HCT116 (cell line): ENCODE measurements at places on chromosomes 7 and 10.
A peak's percentile ranks its signal among the peaks of the same experiment; 100 is the strongest.

- no peaks in the 10 kb centered on the region for H3K27me3 ChIP-seq
- H3K36me3 ChIP-seq, result no peaks in the 10 kb centered on the region
- H3K4me3 ChIP-seq, result no peak overlapping the region
- peaks cover 69% of the 10 kb centered on the region for H3K4me1 ChIP-seq
- H3K27ac ChIP-seq, result no peak overlapping the region
These were observed 14.3 kb downstream of the PTPRE start for GRCh38 chr10:127921075-127921752.

- no peaks in the 10 kb centered on the region for H3K27me3 ChIP-seq
- H3K36me3 ChIP-seq, result no peaks in the 10 kb centered on the region
- no peak overlapping the region for H3K27ac ChIP-seq
- DNase-seq, result no peak
These were observed 92.8 kb downstream of the TMEM130 start for GRCh38 chr7:98777051-98777450.

DNA sequence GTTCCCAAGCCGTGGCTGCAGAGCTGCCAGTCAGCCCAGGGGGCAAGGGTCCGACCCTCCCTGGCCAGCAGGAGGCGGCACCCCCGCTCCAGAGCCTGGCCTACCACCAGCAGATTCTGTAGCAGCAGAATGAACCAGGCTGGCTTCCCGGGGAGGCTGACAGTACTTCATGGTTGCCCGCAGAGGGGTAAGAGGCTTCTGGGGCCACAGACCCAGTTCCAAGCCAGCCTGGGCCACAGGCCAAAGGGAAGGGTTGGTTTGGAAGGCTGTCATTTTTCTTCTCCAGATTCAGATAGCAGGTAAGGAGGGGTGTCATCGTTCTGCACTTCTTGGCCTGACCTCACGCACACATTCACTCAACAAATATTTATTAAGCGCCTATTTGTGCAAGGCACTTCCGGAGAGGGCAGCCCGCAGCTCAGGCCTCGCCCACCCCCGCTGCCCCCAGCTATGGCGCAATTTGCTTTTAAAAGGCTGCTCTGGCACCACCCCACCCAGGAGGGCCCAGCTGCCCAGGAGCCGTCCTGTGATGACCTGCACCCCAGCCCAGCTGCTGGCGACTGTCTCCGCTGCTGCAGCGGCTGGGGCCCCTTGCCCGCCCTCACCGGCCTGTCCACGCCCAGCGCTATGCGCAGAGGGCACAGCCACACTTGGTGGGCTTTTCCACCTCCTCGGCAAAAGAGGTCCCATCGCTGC lies 168.5 kb downstream of the LCOR start:
- no peak overlapping the region for H3K27ac ChIP-seq
- H3K4me1 ChIP-seq, result no peaks in the 10 kb centered on the region
- H3K4me3 ChIP-seq, result no peak overlapping the region
- no peaks in the 10 kb centered on the region for H3K27me3 ChIP-seq

DNA sequence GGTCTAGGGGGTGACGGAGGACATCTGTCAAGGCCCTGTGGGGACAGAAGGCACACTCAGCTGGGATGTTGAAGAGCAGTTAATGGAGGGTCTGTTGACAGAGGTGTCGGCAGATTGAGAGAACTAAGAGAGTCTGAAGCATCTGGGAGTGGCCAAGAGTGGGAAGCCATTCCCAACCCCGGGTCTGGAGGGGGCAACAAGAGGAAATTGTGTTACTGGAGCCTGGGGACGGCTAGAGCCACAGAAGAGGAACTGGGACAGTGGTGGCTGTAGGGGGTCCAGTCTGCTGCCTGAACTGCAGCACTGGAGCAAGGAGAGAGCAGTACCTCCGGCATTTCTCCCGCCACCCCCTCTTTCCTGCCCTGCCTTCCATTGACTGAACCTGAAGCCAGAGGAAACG lies 136.6 kb downstream of the CHN2 start:
- H3K27me3 ChIP-seq, result peaks cover 5% of the 10 kb centered on the region; the same call in 1 of the 2 replicates
- H3K4me3 ChIP-seq, result no peak overlapping the region
- no peaks in the 10 kb centered on the region for H3K36me3 ChIP-seq
- H3K4me1 ChIP-seq, result no peaks in the 10 kb centered on the region

GRCh38 chr7:46537191-46537905 lies 616.3 kb upstream of the IGFBP3 start:
- no peak for DNase-seq
- H3K36me3 ChIP-seq, result no peaks in the 10 kb centered on the region
- H3K27me3 ChIP-seq, result no peaks in the 10 kb centered on the region
- H3K4me3 ChIP-seq, result no peak overlapping the region

DNA sequence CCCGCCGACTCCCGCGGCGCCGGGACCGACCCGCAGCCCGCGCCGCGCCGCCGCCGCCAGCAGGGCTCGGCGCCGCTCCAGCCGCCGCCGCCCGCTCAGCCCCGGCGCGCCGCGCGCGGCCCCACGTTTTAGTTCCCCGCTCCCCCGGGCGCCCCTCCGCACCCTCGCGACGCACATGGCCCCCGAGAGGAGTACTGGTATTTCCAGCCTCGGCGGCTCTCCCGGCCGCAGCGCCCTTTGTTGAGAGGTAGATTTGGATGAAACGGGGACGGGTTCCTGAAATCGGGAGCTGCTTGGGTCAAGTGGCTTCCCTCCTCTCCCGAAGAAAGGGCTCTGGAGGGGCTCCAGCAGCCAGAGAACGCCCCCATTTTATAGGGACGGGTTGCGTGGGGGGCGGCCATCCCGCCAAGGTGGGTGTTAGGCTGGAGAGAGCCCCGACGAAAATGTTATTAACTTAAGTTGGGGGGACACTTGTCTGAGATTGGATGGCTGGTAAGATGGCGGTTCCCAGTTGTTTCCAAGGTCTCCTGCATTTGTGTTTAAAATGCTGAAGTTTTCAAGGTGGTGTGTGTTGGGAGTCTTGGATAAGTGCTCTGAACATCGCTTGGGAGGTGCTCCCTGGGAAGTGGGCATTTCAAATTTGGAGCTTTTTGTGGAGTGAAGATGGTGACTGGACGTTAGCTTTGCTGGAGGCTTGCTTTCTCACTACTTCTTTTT lies 1.2 kb downstream of the BMI1 start:
- H3K27me3 ChIP-seq, result peaks cover 25% of the 10 kb centered on the region
- peaks cover 54% of the 10 kb centered on the region for H3K4me1 ChIP-seq
- no peak for DNase-seq
- H3K4me3 ChIP-seq, result peak overlapping the region; percentile 68
- H3K27ac ChIP-seq, result no peak overlapping the region
- H3K36me3 ChIP-seq, result 0 out of 2 replicates have a peak, but pooled peaks cover 2% of the 10 kb centered on the region

- no peak overlapping the region for H3K27ac ChIP-seq
- DNase-seq, result no peak
- no peaks in the 10 kb centered on the region for H3K36me3 ChIP-seq
- H3K4me3 ChIP-seq, result no peak overlapping the region
- H3K27me3 ChIP-seq, result peaks cover 8% of the 10 kb centered on the region; the same call in 1 of the 2 replicates
These were observed 7.6 kb downstream of the LRIT2 start for GRCh38 chr10:84217746-84218145.

GRCh38 chr7:157139111-157139809 lies 534 bp downstream of the UBE3C start:
- no peak for DNase-seq
- peaks cover 10% of the 10 kb centered on the region; the same call in 1 of the 2 replicates for H3K36me3 ChIP-seq
- peak overlapping the region; percentile 91 for H3K27ac ChIP-seq
- H3K27me3 ChIP-seq, result no peaks in the 10 kb centered on the region

DNA sequence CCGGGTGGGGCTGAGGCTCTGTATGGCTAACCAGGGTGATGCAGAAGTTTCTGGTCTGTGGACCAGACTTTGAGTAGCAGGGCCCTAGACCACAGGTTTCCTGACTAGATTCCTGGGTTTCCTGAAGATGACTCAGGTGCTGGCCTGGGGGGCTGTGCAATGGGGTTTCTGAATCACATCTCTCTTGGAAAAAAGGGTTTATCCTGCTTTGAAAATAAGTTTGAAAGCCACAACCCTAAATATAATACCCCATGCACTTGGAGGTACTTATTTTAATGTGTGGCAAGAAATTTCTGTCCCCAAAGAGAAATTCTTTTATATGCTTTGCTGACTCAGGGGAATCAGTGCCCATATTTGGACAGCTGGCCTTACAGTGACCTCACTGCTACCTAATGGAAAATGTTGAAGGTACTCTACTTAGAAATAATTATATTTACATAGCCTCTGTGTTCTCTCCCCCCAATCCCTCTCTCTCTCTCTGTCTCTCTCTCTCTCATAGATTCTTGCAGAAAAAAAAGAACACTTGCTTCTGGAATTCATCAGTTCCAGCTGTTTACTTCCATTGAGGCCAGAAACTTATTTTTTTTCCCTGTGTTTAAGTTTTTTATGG lies 184.4 kb upstream of the LYZL2 start:
- H3K27ac ChIP-seq, result no peak overlapping the region
- no peak overlapping the region for H3K4me3 ChIP-seq
- H3K27me3 ChIP-seq, result no peaks in the 10 kb centered on the region
- no peaks in the 10 kb centered on the region for H3K36me3 ChIP-seq

GRCh38 chr10:15370212-15370855 lies 755 bp downstream of the FAM171A1 start:
- no peaks in the 10 kb centered on the region for H3K36me3 ChIP-seq
- H3K4me1 ChIP-seq, result peaks cover 17% of the 10 kb centered on the region
- H3K27me3 ChIP-seq, result no peaks in the 10 kb centered on the region
- DNase-seq, result no peak

- no peak overlapping the region for H3K4me3 ChIP-seq
- no peaks in the 10 kb centered on the region for H3K36me3 ChIP-seq
- no peaks in the 10 kb centered on the region for H3K27me3 ChIP-seq
- no peaks in the 10 kb centered on the region for H3K4me1 ChIP-seq
These were observed 9.6 kb downstream of the GPRIN2 start for GRCh38 chr10:46546591-46547540.

DNA sequence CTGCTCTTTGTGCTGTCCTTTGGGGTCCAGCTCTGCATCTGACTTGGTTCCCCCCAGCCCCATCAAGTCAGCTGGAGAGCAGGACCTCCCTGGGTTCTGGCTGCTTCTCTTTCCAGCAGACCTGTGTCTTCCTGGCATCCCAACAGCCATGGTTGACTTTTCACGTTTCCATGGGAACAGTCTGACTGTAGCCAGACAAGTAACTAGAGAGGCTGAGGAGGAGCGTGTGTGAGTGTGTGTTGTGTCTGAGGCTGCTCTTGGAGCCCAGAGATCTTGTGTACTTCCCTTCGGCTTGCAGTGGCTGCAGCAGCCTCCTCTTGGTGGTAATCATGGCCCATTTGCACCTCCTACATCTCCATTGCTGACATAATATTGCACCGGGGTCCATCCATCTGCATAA lies 332.0 kb downstream of the RPS24 start:
- H3K36me3 ChIP-seq, result no peaks in the 10 kb centered on the region
- no peaks in the 10 kb centered on the region for H3K4me1 ChIP-seq
- H3K27ac ChIP-seq, result no peak overlapping the region
- H3K27me3 ChIP-seq, result peaks cover 24% of the 10 kb centered on the region
- no peak for DNase-seq
- H3K4me3 ChIP-seq, result no peak overlapping the region

DNA sequence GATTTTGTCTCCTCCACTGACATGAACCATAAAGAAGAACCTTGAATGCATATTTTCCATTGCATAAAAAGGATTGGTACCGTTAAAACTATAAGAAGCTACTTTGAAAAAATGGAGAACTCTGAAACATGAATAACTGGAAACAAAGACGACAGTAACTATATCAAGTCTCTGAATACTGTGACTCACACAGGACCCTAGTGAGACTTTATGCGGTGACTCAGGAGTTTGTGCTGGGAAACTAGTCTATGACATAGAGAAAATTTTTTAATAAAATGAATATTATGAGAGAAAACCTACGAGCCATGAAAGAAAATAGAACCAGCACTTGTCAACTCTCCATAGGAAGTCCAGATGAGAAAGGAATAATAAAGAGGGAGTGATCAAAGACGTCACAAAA lies 339.9 kb upstream of the ADARB2 start:
- DNase-seq, result no peak
- no peaks in the 10 kb centered on the region for H3K27me3 ChIP-seq
- no peaks in the 10 kb centered on the region for H3K36me3 ChIP-seq
- H3K4me1 ChIP-seq, result no peaks in the 10 kb centered on the region

- no peak for DNase-seq
- H3K27ac ChIP-seq, result no peak overlapping the region
- no peaks in the 10 kb centered on the region for H3K27me3 ChIP-seq
- no peak overlapping the region for H3K4me3 ChIP-seq
- H3K4me1 ChIP-seq, result peaks cover 16% of the 10 kb centered on the region
These were observed 118.5 kb downstream of the FAM107B start for GRCh38 chr10:14656052-14656730.

DNA sequence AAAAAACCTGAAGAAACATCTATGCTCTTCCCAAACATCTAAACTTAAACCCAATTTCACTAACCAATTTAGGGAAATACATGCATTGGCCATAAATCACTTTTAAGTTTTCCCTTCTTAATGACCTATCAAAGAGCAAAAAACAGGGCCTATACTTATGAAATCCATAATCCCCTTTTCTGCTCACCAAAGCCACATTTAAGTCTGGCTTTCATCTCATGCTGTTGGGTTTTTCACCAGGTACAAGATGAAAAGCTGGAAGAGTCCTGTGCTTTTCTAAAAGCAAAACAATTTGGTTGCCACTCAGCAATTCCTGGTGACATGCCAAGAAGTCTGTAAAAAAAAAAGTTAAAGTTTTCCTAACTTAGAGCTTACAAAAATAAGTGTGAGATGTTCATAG lies 92.6 kb downstream of the HPSE2 start:
- H3K4me3 ChIP-seq, result no peak overlapping the region
- no peaks in the 10 kb centered on the region for H3K36me3 ChIP-seq
- peaks cover 41% of the 10 kb centered on the region for H3K27me3 ChIP-seq
- H3K4me1 ChIP-seq, result no peaks in the 10 kb centered on the region; the same call in 1 of the 2 replicates
- DNase-seq, result no peak
- H3K27ac ChIP-seq, result no peak overlapping the region

DNA sequence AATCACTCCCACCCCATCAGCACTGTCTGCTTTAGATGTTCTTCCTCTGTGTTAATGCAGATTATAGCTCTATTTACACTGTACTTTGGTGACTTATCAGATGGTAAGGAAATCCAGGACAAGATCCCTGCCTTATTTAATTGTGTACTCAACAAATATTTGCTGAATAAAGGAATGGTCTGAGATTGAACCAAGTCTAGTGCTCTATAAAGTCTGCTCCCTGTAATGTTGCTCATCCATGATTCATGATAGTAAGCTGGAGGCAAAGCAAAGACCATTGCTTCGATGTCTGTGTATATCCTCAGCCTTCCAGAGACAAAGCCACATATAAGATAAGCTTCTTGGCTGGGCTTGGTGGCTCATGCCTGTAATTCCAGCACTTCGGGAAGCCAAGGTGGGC lies 33.5 kb downstream of the PLCE1 start:
- H3K4me3 ChIP-seq, result no peak overlapping the region
- DNase-seq, result no peak
- no peaks in the 10 kb centered on the region for H3K27me3 ChIP-seq
- H3K4me1 ChIP-seq, result no peaks in the 10 kb centered on the region
- H3K27ac ChIP-seq, result no peak overlapping the region

GRCh38 chr10:72879245-72879644 lies 14.3 kb upstream of the OIT3 start:
- H3K27ac ChIP-seq, result no peak overlapping the region
- peaks cover 8% of the 10 kb centered on the region; the same call in 1 of the 2 replicates for H3K36me3 ChIP-seq
- no peak overlapping the region for H3K4me3 ChIP-seq
- no peak for DNase-seq
- no peaks in the 10 kb centered on the region for H3K27me3 ChIP-seq

- H3K4me1 ChIP-seq, result no peaks in the 10 kb centered on the region
- no peak overlapping the region for H3K27ac ChIP-seq
- DNase-seq, result no peak
- H3K4me3 ChIP-seq, result no peak overlapping the region
- H3K27me3 ChIP-seq, result no peaks in the 10 kb centered on the region
These were observed 39.5 kb upstream of the YAE1 start for GRCh38 chr7:39526666-39527065.
